GM23338 (cell line): ENCODE measurements at places on chromosomes 3 and 15. TPM values are rescaled to one million over a fixed set of nuclear protein-coding genes. Genes with fewer than 3 reads are reported as not detected.
A peak's percentile ranks its signal among the peaks of the same experiment; 100 is the strongest.

DNA sequence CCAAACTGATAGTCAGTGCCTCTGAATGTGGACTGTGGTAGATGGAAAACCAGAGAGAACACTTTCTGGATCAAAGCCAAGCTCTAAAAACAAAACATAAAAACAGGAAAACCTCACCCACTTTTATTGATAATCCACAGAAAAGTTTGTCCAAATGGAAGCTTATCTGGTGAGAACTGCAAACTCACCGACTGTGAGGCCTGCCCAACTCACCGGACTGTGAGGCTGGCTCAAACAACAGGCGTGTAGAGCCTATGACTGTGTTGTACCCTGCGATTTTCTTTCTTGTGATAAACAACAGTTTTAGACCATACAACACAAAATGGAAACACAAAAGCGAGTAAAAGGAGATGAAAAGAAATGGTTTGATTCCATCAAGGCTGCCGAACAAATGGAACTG lies 7.2 kb downstream of the PRR23C start:
- no peak for DNase-seq

- DNase-seq, result no peak
Measured at GRCh38 chr15:65816441-65816840, 24.3 kb upstream of the DENND4A start.

GRCh38 chr3:180631317-180631716 lies 29.4 kb downstream of the TTC14 start:
- DNase-seq, result peak; percentile 10

The SATB1 gene
- total RNA-seq, result 26.8 and 28.9 TPM in 2 replicates

The TASOR gene
- 53.6 and 58.6 TPM in 2 replicates for total RNA-seq

The SH3GL3 gene
- 21.1 and 21.7 TPM in 2 replicates for total RNA-seq

The MNS1 gene
- 2.9 and 8.9 TPM in 2 replicates for total RNA-seq
